Activated naive CD4-positive, alpha-beta T cell (primary cell): ENCODE measurements at places on chromosomes 7 and 10.
A peak's percentile ranks its signal among the peaks of the same experiment; 100 is the strongest.

GRCh38 chr7:15715435-15715834, 29.0 kb upstream of the MEOX2 start:
- DNase-seq, result no peak

DNA sequence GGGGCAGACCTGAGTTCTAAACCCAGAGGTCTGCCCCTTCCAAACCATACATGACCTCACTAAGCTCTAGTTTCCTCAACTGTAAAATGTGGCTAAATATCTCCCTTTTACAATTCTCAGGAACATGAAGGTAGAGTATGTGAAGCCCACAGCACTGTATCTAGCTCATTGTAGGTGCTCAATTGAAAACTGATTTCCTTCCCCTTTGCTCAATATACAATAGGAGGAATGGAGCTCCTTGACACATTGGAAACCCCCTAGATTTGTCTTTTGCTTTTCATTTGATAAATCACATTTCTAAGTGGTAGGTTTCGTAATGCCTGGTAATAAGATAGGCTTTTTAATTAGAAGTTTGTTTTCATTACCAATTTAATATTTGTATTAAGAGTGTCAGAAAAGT, 153.3 kb downstream of the ARID5B start:
- DNase-seq, result no peak

GRCh38 chr7:4835398-4836205, 26.2 kb downstream of the PAPOLB start:
- DNase-seq, result no peak

DNA sequence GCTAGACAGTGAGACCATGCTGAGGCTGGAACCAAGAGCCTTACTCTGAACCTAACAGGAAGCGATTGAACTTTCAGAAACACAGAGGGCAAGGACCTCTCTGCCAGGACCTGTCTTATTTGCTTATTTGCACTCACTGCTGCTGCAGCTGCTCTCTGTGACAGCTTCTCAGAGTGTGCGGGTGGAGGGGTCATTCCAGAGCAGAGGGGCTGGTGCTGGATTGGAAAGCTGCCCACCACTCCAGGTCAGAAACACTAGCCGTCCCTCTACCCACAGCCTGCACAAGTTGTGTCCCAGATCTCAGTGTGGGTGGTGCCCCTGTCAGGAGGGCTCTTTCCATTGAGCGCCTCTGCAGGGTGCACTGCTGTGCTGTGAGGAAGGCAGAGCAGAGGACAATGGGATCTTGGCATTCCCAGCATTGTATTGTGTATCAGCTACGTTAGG, 126.2 kb downstream of the CCNY start:
- DNase-seq, result no peak

GRCh38 chr7:21903020-21903786, 42.5 kb downstream of the CDCA7L start:
- DNase-seq, result no peak

DNA sequence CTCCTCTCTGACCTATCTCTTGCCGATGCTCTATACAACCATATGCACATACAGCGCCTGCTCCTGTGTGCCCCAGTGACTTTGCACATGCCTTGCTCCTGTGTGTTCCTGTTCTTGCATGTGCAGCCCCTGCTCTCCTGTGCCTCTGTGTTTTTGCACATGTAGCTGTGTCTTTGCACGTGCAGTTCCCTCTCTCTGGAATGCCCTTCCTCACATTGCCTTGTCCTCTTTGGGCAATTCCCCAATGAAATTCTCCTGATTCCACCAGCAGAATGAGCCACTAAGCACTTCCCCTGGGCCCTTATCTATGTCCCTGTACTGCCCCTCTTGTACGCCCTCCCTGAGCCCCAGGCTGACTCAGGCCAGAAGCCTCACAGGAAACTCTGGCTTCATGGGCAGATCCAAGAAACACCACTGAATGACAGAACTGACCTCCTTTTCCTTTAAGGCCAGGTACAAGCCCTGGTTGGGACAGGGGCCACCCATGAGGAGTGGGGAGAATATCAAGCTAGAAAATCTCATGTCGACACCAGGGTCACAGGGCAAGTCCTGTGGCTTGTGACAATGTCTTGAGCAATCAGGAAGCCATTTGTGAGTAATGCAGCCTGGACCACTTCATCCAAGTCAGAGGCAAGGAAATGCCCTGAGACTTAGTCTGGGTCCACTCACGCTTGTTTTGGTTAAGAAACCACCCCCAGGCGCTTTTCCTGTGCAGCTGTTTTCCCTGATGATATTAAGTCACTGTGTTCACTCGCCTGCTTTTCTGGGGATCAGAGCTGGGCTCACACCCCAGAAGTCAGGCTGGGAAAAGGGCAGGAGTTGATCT, 1.9 kb upstream of the ARHGAP22 start:
- DNase-seq, result no peak

GRCh38 chr7:35185908-35186731, 67.8 kb downstream of the TBX20 start:
- no peak for DNase-seq

DNA sequence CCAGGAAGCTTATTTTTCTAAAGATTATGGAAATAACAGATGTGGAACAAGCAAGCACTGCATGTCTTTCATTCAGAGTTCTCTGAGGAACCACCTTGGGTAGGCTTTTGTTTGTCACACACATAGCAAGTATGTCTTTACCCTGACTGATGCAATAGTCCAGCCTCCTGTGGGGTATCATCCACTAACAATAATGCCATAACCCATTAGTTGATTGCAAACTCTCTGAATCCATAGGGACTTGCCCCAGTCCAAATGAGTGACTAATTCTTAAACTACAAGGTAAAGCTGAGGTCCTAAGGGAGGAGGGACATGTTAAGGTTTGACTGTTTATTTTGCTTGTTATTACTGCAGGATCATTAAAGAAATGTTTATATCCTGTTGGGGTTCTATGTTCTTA, 151.4 kb upstream of the PRPS1L1 start:
- DNase-seq, result no peak

DNA sequence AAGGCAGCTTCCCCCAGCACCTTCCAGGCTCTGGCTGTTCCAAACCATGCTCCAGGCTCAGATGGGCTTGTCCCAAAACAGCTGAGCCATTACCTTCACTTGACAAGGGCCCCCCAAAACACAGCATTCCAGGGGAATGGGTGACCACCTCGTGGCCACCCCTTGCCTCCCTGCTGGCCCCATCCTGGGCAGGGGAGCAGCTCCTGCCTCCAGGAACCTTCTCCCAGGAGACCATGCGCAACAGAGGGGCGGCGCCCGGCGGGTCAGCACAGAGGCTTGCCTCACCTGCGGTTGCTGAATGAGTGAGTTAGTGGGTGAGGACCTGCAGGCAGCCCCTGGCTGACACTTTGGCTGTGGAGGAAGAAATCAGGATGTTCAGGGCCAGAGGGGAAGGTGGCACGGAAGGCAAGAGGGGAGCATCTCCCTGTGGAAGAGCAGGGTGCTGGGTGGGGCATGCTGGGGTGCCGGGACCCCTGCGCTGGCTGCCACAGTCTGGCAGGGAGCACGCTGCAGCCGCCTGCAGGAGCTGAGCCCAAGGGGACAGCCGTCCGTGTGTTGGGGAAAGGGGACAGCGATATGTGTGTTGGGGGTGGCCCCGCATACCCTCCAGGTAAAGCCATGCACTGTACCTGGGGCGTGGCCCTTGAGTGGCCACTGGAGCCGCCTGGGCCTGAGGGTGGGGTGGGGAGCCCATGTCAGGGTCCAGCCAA, 54.7 kb downstream of the PWWP2B start:
- no peak for DNase-seq

- peak; percentile 13 for DNase-seq
Measured at GRCh38 chr10:80596391-80597257, 58.9 kb downstream of the SH2D4B start.
